Thyroid gland (tissue), 4 donors: ENCODE measurements at places on chromosomes 7 and 10.
A peak's percentile ranks its signal among the peaks of the same experiment; 100 is the strongest.

- no peaks in the 10 kb centered on the region for H3K36me3 ChIP-seq
- H3K4me1 ChIP-seq, result no peaks in the 10 kb centered on the region
- H3K4me3 ChIP-seq, result no peak overlapping the region
These were observed 12.5 kb upstream of the ARMS2 start for GRCh38 chr10:122441961-122442360.

GRCh38 chr10:6123532-6123931 is 34.7 kb downstream of the RBM17 start:
- no peaks in the 10 kb centered on the region for H3K4me1 ChIP-seq
- H3K36me3 ChIP-seq, result no peaks in the 10 kb centered on the region
- no peak overlapping the region for H3K27ac ChIP-seq
- H3K27me3 ChIP-seq, result no peaks in the 10 kb centered on the region

DNA sequence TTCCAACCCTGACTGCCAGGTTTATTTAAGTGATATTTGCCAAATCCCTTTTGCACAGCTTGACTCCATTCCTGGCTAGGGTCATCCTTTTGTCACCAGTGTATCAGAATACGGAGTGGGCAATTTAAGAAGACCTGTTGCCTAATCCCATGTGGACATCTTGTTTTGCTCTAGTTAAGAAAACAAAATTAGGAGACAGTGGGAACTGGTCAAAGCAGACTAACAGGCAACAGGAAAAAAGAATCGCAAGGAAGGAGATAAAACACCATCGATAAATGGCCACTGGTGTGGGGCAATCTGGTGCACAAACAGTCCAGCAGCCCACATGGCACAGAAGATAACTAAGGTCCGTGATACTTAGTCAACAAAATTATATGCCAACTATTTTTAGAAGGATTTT is 21.4 kb downstream of the KDM7A start:
- no peak for DNase-seq
- no peak overlapping the region for H3K27ac ChIP-seq
- H3K4me3 ChIP-seq, result no peak overlapping the region
- H3K27me3 ChIP-seq, result no peaks in the 10 kb centered on the region
- H3K4me1 ChIP-seq, result no peaks in the 10 kb centered on the region

- H3K36me3 ChIP-seq, result no peaks in the 10 kb centered on the region
- no peaks in the 10 kb centered on the region for H3K27me3 ChIP-seq
- H3K27ac ChIP-seq, result no peak overlapping the region
- no peaks in the 10 kb centered on the region for H3K4me1 ChIP-seq
- peak; percentile 26 for DNase-seq
These were observed 134.2 kb downstream of the PTN start for GRCh38 chr7:137209151-137209817.

GRCh38 chr7:131557652-131558385 is 1.4 kb upstream of the PODXL start:
- no peak overlapping the region for H3K4me3 ChIP-seq
- no peaks in the 10 kb centered on the region for H3K36me3 ChIP-seq
- peaks cover 19% of the 10 kb centered on the region for H3K4me1 ChIP-seq

DNA sequence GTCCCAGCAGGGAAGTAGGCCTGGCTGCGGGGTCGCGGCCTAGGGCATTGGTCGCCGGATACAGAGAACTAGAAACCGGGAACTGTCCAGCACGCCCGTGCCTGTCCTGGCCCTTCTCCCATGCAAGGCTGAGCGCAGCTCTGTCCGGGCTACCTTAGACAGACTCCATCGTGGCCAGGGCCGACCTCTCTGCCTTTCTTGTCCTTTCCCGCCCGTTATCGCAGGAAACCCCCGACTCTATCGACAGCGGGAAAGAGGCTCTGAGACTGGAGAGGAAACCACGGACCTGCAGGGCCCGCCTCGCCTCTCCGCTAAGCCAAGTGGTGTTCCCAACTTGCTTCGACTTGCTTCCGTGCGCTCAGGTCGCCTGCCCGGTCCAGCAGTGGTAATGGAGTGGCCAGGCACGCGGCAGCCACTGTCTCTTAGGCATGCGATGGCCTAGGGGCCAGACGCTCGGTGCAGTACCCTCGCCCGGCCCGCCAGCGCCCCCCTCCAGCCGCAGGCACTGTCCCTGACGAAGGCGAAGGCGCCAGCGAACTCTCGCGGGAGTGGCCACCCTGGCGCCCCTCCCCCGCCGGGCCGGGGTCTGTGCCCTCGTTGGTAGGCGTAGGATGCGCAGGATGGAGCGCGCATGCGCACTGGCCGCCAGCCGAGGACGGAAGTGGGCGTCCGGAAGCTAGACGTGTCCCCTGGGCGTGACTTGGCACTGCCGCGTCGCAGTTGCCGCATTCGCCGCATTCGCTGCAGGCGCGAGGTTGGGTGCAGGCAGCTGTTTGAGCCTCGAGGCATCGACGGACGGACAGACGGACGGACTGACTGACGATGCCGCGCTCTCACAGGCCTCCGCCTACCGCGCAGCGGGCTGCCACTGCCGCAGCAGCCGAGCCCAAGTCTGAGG is 54.4 kb downstream of the MCMBP start:
- H3K4me3 ChIP-seq, result no peak overlapping the region
- no peaks in the 10 kb centered on the region for H3K27me3 ChIP-seq
- no peak overlapping the region for H3K27ac ChIP-seq
- no peaks in the 10 kb centered on the region for H3K4me1 ChIP-seq
- DNase-seq, result peak; percentile 71

GRCh38 chr7:27153526-27153925 is 1.1 kb upstream of the HOXA3 start:
- no peak overlapping the region for H3K27ac ChIP-seq
- peaks cover 87% of the 10 kb centered on the region for H3K27me3 ChIP-seq
- no peak for DNase-seq

GRCh38 chr7:139958599-139959284 is 104.0 kb downstream of the PARP12 start:
- H3K4me1 ChIP-seq, result no peaks in the 10 kb centered on the region
- no peak overlapping the region for H3K4me3 ChIP-seq
- no peak overlapping the region for H3K27ac ChIP-seq
- H3K27me3 ChIP-seq, result no peaks in the 10 kb centered on the region
- H3K36me3 ChIP-seq, result no peaks in the 10 kb centered on the region
- no peak for DNase-seq

DNA sequence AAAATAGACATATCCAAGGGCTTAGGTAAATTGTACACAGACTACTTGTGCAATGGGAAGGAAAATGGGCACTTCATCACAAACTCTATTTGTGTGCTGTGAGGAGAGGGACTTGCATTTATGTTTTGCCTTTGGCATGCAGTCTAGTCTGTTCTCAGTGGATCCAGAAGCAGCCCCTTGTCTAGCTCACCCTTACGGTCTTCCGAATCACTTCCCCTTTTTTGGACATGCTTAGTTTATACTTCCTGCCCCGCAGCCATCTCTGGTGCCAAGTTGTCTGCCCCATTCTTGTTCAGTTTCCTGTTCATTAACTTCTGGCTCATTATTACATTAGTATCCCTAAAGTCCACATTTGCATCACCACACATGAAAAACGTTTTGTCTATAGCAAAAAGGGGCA is 161.6 kb downstream of the NRCAM start:
- no peaks in the 10 kb centered on the region for H3K4me1 ChIP-seq
- no peaks in the 10 kb centered on the region for H3K27me3 ChIP-seq
- DNase-seq, result no peak
- no peak overlapping the region for H3K27ac ChIP-seq
- no peak overlapping the region for H3K4me3 ChIP-seq
- H3K36me3 ChIP-seq, result no peaks in the 10 kb centered on the region

DNA sequence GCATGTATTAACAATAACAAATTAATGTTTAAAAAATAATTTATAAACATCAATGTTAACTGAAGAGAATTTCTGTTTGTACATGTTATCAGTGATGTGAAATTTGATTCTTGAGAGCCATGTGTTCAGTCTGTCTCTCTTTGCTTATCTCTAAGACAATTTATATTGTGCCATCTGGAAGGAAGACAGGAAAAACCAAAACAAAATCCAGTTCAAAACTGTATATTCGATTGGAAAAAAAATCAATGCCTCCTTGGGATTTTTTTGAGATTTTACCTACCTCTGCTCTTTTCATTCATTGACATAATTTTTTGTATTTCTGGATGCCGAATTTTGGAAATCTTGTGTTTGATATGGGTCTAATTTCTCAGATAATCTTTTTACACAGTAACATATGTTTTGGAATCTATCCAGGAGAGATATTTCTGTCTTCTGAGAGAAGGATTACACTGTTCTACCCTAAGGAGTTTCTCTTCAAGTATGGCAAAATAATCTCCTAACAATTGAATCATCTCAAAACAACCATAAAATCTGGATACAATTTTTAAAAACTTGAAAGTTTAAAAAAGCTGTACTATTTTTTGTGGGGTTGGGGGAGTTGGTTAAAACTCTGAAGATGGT is 311.9 kb upstream of the GNAI1 start:
- no peaks in the 10 kb centered on the region for H3K4me1 ChIP-seq
- no peak for DNase-seq
- no peak overlapping the region for H3K4me3 ChIP-seq
- H3K27ac ChIP-seq, result no peak overlapping the region

- H3K27me3 ChIP-seq, result no peaks in the 10 kb centered on the region
- H3K27ac ChIP-seq, result no peak overlapping the region
- H3K4me1 ChIP-seq, result no peaks in the 10 kb centered on the region
- no peak for DNase-seq
- H3K4me3 ChIP-seq, result no peak overlapping the region
These were observed 35.4 kb upstream of the FAM180A start for GRCh38 chr7:135784013-135784412.

- H3K4me3 ChIP-seq, result no peak overlapping the region
- no peak for DNase-seq
- no peaks in the 10 kb centered on the region for H3K36me3 ChIP-seq
These were observed 24.3 kb downstream of the DENND2A start for GRCh38 chr7:140616328-140616727.

- H3K4me3 ChIP-seq, result no peak overlapping the region
- H3K4me1 ChIP-seq, result no peaks in the 10 kb centered on the region
- no peak for DNase-seq
- H3K36me3 ChIP-seq, result no peaks in the 10 kb centered on the region
These were observed 607.5 kb downstream of the SORCS1 start for GRCh38 chr10:106557053-106557452.

GRCh38 chr7:90409667-90410066 is 6.4 kb downstream of the CLDN12 start:
- DNase-seq, result no peak
- peaks cover 8% of the 10 kb centered on the region for H3K36me3 ChIP-seq
- no peaks in the 10 kb centered on the region for H3K4me1 ChIP-seq

DNA sequence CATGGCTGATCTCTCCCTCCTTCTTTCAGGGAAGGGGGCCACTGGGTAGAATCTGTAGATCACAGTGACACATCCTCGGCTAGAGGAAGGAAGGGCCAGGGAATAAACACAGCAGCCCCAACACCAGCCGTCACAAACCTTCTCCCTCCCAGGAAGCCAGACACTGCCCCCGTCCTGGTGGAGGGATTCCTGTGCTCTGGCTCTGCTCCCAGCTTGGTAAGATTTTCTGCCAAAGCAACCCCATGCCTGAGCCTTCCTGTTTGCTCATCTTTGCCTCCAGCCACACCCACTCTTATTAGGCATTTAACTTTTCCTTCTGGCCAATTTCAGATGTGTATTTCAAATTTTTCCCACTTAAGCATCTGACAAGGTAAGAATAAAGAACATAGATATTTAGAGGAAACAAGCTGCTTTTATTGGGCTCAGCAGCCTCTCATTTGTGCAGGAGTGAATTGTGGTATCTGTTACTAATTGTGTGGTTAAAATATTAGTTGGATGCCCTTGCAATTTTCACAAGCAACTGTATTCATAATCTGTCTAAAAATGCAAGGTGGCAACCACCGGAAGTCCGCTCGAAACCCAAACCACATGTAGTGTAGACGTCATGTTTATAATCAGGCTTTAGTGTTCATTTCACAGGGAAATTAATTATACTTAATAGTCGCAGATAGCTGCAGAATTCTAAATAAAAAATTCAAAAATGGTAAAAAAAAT is 13.2 kb upstream of the NPS start:
- H3K27ac ChIP-seq, result no peak overlapping the region
- H3K27me3 ChIP-seq, result no peaks in the 10 kb centered on the region
- H3K4me1 ChIP-seq, result no peaks in the 10 kb centered on the region
- no peak for DNase-seq
- no peak overlapping the region for H3K4me3 ChIP-seq
- no peaks in the 10 kb centered on the region for H3K36me3 ChIP-seq

- H3K36me3 ChIP-seq, result peaks cover 14% of the 10 kb centered on the region
- H3K4me1 ChIP-seq, result no peaks in the 10 kb centered on the region
- no peak overlapping the region for H3K27ac ChIP-seq
- no peak overlapping the region for H3K4me3 ChIP-seq
- no peak for DNase-seq
- H3K27me3 ChIP-seq, result no peaks in the 10 kb centered on the region
These were observed 41.4 kb downstream of the FBXW4 start for GRCh38 chr10:101653536-101653935.

GRCh38 chr10:114652402-114653368 is 5.4 kb downstream of the ABLIM1 start:
- no peaks in the 10 kb centered on the region for H3K36me3 ChIP-seq
- no peaks in the 10 kb centered on the region for H3K27me3 ChIP-seq
- no peak overlapping the region for H3K4me3 ChIP-seq
- no peak overlapping the region for H3K27ac ChIP-seq
- peaks cover 34% of the 10 kb centered on the region for H3K4me1 ChIP-seq

- peaks cover 28% of the 10 kb centered on the region for H3K4me1 ChIP-seq
- H3K36me3 ChIP-seq, result peaks cover 39% of the 10 kb centered on the region
- peak; percentile 40 for DNase-seq
- no peaks in the 10 kb centered on the region for H3K27me3 ChIP-seq
- H3K4me3 ChIP-seq, result no peak overlapping the region
- peak overlapping the region; percentile 66 for H3K27ac ChIP-seq
These were observed 26.1 kb downstream of the PLAC9 start for GRCh38 chr10:80158598-80159127.

DNA sequence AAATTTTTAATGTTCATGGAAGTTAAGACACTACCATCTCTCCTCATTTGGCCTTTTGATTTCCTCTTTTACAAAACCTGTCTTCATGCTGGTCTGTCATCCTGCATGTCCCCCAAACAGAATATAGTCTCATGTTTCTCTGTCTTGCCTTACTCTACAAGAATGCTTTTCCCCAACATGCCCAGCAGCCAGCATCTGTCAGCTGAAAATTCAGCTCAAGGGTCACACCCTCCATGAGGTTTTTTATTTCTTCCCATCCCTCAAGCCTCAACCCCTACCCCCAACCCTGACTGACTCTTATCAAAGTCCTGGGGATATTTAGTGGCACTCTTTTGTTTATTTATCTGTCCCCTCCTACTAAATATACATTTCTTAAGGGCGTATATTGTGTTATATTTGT is 202.0 kb downstream of the ANK3 start:
- no peak overlapping the region for H3K27ac ChIP-seq
- no peaks in the 10 kb centered on the region for H3K4me1 ChIP-seq
- no peaks in the 10 kb centered on the region for H3K36me3 ChIP-seq
- H3K27me3 ChIP-seq, result no peaks in the 10 kb centered on the region

GRCh38 chr7:142298627-142299026 is 40.8 kb upstream of the PRSS58 start:
- H3K27ac ChIP-seq, result no peak overlapping the region
- H3K4me3 ChIP-seq, result no peak overlapping the region
- no peak for DNase-seq
